Stimulated activated CD8-positive, alpha-beta memory T cell treated with anti-CD3 and anti-CD28 coated beads, Interleukin-15, amount 100 ng/mL, for 4 hours (primary cell): ENCODE measurements at places on chromosomes 4 and X.

DNA sequence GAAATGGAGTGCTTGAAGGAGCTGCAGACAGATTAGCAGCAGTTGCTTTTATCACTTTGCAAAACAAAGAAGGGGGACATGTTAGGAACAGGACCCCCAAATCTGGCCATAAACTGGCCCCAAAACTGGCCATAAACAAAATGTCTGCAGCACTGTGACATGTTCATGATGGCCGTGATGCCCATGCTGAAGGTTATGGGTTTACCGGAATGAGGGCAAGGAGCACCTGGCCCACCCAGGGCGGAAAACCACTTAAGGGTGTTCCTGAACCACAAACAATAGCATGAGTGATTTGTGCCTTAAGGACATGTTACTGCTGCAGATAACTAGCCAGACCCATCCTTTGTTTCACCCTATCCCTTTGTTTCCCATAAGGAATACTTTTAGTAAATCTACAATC, 79.6 kb upstream of the GC start:
- no peak for DNase-seq

DNA sequence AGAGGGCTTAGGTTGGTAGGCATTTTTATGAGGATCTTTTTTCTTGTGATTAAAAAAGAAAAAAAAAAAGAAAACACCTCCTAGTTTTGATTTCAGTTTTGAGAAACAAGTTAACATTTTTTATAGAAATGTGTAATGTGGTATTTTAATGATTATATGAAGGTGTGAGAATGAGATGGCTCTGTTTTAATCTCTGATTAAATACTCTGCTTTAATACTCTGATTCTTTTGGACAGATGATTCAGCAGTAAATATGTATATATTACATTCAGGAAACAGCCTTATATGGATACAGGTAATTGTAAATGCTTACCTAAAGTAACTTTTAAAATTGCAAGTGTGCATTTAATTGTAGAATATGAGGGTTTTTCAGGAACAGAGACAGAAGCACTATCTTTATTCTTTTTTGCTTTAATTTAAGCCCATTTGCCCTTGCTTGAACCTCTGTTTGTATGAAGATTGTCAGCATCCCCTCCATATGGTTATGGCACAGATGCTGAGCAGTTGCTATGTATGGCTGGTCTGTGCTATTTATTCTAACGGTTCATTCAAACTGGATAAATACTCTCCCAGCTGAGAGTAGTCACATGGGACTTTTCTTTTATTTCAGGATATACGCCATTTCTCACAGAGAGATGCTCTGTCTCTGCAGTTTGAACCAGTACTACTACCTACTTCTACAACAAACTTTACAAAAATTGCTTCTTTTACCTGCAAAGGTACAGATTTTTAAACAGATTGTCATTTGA, 101.0 kb upstream of the TLR2 start:
- no peak for DNase-seq

- DNase-seq: no peak
Measured at GRCh38 chrX:97637289-97637688, 753.6 kb downstream of the RPA4 start.

DNA sequence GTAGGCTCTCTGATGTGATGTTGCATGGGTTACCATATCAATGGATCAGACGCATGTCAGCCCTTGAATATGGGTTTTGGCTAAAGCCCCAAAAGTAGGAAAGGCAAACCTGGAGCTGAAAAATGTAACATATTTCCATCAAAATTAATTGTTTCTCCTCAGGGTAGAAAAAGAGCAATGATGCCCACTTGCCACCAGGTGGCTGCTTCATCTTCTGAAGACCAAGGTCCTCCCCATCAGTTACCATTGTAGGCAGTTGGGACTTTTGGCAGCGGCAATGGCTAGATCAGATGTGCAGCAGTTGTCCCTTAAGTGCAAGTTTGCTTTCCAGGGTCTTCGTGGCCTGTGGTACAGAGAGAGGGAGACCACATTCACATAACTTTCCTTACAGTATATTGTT, 118.2 kb downstream of the NAF1 start:
- DNase-seq: no peak

DNA sequence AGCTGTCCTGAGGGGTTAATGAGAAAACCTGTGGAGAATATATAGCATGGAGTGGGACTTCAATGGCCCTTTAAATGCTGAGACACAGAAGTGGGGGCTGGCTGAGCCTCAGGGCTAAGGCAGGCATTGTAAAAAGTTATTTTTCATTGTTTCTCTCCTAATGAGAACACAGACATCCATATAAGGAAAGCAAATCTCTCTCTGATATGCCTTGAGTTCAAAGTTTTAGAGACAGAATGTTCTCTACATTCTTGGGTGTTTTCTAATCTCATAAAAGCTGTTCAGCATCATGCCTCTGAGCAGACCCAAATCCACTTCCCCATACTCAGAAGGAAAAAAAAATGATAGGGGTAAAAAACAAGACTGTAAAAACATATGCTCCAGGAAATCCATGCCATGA, 16.8 kb upstream of the RAB40A start:
- DNase-seq: no peak

- DNase-seq: no peak
Measured at GRCh38 chr4:23353200-23353599, 536.6 kb downstream of the PPARGC1A start.

DNA sequence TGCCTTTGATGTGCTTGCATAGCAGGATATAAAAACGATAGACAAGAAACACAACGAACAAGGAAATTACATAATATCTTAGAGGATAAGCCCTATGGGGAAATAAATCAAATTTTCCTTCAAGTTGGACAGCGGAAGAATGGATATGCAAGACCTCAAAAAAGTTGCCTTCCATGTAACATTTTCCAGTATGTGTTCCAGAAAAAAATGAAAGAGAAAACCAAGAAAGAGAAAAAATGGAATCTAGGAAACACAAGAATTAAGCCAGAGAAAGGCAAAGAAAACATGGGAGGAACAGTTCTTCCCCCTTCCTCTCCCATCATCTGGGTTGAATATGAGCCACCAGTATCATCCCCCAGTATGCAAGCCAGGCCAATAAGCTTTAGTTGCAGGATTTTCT, 34.6 kb upstream of the MID1 start:
- DNase-seq: no peak

DNA sequence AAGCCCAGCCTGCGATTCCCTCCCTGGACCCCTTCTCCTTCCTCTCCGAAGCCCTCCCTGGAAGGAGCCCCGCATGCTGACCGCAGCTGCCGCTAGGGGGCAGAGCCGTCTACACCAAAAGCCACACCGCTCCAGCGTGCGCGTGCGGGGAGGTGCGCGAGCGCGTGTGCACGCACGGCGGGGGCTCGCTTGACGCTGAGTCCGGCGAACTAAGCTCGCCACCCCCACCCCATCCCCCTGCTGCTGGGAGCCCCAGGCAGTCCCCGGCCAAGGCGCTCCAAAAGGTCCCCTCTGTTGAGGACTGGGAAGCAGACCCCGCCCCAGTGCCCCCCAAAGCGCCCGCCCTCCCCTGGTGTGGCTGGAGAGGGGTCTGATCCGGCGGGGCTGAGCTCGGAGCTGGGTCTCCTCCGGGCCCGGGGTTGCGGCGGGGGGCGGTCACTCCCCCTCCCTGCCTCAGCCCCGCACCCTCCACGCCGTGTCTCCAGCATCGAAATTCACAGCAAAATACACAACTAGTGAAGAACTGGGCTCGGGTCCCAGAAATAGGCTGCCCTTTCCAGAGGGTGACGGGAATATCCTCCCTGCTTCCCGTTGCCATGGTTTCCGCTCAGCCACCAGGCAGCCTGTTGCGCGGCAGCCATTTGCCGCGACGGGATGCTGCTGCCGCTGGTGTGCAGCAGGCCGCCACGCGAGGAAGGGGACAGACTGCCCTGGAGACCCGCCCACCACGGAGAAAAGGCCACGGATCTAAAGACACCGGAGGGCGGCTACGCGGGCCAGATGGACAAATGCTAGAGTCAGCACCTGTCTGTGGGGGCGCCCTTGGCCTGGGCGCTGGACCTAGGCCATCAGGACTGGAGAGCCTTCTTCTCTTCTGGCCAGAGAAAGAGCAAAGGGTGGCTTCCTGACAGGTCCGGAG, 11.2 kb upstream of the CCNQ start:
- peak; percentile 57 for DNase-seq

DNA sequence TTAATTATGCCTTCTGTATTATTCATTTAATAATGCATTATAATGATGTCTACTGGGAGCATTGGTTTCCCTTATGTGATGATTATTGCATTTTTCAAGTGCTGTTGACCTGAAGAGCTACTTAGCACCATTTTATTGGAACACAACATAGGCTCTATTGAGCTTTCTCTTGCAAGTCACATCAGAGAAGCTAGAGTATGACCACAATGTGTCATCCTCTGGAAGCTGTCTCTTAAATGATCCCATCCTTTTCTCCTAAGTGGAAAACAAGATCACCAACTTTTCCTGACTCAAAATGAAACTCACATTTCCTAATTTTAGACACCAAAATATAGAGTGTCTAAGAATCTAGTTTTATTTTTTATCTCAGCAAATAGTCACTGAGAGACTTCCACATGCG, 1451.9 kb downstream of the PCDH7 start:
- no peak for DNase-seq

DNA sequence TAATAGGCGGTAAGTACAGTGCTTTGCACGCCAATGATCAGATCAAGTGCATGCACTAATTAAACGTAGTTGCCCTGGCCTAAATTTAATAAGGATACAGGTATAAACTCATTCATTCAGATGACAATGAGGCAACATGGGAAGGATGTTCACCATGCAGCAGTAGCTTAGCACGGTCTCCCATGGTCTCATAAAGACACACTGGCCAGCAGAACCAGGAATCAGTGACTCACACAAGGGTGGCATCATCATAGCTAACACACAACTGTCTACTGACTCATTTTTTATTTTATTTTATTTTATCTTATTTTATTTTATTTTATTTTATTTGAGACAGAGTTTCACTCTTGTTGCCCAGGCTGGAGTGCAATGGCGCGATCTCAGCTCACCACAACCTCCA, 42.7 kb downstream of the TMEM156 start:
- no peak for DNase-seq

GRCh38 chrX:108123591-108124366, 32.2 kb downstream of the ATG4A start:
- no peak for DNase-seq

GRCh38 chrX:47748576-47748975, 88.1 kb upstream of the ZNF81 start:
- DNase-seq: no peak

- DNase-seq: no peak
Measured at GRCh38 chr4:121421594-121421993, 40.8 kb upstream of the QRFPR start.

- no peak for DNase-seq
Measured at GRCh38 chrX:40473460-40474204, 107.1 kb upstream of the ATP6AP2 start.

GRCh38 chr4:139575072-139575471, 19.1 kb upstream of the SETD7 start:
- no peak for DNase-seq

DNA sequence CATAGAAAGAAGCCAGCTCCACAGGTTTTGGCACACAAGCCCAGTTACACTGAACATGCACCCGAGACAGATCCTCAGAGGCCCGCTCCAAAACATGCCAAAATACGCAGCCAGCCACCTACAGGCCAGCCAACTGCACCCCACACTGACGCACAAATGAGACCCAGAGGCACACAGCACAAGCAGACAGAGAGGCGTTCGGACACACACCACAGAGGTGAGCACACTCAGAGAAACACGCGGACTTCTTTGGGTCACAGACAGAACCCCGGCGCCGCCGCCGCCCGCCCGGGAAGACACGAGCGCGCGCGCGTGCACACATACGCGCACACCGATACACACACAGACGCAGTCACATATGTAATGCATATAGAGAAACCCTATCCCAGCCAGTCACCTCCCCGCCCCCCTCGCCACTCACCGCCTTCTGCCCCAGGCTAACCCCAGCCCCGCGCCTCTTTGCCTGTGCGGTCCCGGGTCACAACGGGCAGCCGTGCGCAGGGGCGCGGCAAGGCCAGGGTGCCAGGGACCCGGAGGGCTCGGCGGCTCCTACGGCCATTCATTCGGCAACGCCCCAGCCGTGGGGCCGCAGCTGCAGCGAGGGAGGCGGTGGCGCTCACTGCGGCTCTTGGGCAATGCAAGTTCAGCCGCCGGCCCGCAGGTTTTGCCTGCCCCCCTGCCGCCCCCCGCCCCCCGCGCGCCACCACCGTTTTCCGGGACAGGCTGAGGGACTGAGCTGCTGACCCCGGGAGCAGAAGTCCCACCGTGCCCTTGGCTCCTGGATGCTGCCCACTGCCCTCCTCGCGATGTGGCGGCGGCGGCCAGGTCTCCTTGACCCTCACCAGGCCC, 553 bp downstream of the SEPTIN6 start:
- no peak for DNase-seq

- no peak for DNase-seq
Measured at GRCh38 chr4:38396091-38396490, 267.9 kb upstream of the KLF3 start.

- no peak for DNase-seq
Measured at GRCh38 chr4:122909683-122910082, 12.7 kb downstream of the NUDT6 start.

- no peak for DNase-seq
Measured at GRCh38 chr4:61992351-61992750, 792.2 kb downstream of the ADGRL3 start.

DNA sequence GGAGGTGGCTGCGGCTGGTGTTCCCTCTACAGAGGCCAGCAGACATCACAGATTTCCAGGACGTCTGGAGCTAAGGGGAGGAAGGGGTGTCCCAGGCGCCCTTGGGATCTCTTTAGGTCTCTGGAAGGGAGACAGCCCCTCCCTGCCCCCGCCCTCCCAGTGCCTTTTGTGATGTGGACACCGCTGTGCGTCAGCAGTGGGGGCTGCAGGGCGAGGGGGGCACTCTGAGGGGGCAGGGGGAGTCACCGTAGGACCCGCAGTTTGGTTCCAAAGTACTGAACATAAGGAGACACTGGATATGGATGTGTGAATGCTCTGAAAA, 25.6 kb upstream of the MXD4 start:
- DNase-seq: no peak

DNA sequence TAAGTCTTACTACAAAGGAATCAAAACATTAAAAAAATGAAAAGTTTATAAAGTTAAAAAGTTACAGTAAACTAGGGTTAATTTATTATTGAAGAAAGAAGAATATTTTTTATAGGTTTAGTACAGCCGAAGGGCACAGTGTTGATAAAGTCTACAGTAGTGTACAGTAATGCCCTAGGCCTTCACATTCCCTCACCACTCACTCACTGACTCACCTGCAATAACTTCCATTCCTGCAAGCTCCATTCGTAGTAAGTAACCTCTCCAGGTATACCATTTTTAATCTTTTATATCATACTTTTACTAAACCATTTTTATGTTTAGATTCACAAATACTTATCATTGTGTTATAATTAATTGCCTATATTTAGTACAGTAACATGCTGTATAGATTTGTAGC, 307.5 kb upstream of the FAM241A start:
- DNase-seq: no peak

GRCh38 chr4:185011408-185011807, 6.9 kb upstream of the HELT start:
- no peak for DNase-seq

- DNase-seq: no peak
Measured at GRCh38 chr4:170990989-170991589, 822.1 kb upstream of the GALNTL6 start.
